ENCODE measurements at places on chromosomes 2 and 18. TPM values are rescaled to one million over a fixed set of nuclear protein-coding genes. Genes with fewer than 3 reads are reported as not detected.

CLEC4F gene
- polyA plus RNA-seq = not detected

SIX3 gene
- polyA plus RNA-seq = not detected

ERMN gene
- polyA plus RNA-seq = 0.08 TPM

LINC00305 gene
- polyA plus RNA-seq = not detected

SPHKAP gene
- not detected for polyA plus RNA-seq

KCNIP3 gene
- polyA plus RNA-seq = not detected

PCBP1 gene
- polyA plus RNA-seq = 148 TPM

TMEM37 gene
- polyA plus RNA-seq = not detected

ATP5F1A gene
- polyA plus RNA-seq = 555 TPM

CROCC2 gene
- not detected for polyA plus RNA-seq

CPLX4 gene
- not detected for polyA plus RNA-seq

AGXT gene
- not detected for polyA plus RNA-seq

SLC38A11 gene
- 8.1 TPM for polyA plus RNA-seq

SGPP2 gene
- 0.17 TPM for polyA plus RNA-seq

FAM237A gene
- not detected for polyA plus RNA-seq

GRHL1 gene
- 0.48 TPM for polyA plus RNA-seq

ZSWIM2 gene
- not detected for polyA plus RNA-seq

GCA gene
- polyA plus RNA-seq = 106 TPM

PARD6G gene
- not detected for polyA plus RNA-seq

MEIS1 gene
- not detected for polyA plus RNA-seq

ZNF407 gene
- 5.5 TPM for polyA plus RNA-seq

APOB gene
- not detected for polyA plus RNA-seq

SNORC gene
- not detected for polyA plus RNA-seq

BABAM2 gene
- polyA plus RNA-seq = 56.0 TPM

AAK1 gene
- polyA plus RNA-seq = 6.1 TPM

GRP gene
- polyA plus RNA-seq = not detected

LOXHD1 gene
- polyA plus RNA-seq = not detected

CGREF1 gene
- not detected for polyA plus RNA-seq

WBP1 gene
- polyA plus RNA-seq = 30.0 TPM

CDCA7 gene
- 0.38 TPM for polyA plus RNA-seq

TNFRSF11A gene
- polyA plus RNA-seq = not detected

UGT1A6 gene
- polyA plus RNA-seq = not detected

ABCG8 gene
- 0.12 TPM for polyA plus RNA-seq

SLC4A3 gene
- not detected for polyA plus RNA-seq

KATNAL2 gene
- not detected for polyA plus RNA-seq
